Activated naive CD8-positive, alpha-beta T cell treated with anti-CD3 and anti-CD28 coated beads for 36 hours (primary cell): ENCODE measurements at places on chromosomes 12 and 14.

DNA sequence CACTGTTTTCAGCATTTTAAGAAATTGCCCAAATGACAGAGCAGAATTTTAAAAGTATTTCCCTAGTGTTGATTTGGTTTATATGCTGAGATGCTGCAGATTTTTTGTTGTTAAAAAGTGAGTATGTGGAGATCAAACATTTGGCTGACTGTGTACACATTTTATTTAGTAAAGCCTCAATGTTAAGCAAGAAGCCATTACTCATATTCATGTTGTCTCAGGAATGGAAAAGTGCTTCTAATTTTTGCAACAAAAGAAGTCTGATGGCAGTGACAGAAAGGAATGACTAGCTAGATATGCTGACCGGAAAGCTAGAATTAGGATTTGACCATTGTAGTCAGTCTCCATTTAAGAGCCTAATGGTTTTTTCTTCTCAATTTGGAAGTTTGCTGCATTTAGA is 22.5 kb downstream of the SLC38A6 start:
- DNase-seq, result no peak

GRCh38 chr12:116861320-116861719 is 19.9 kb downstream of the HRK start:
- DNase-seq, result peak; percentile 41

GRCh38 chr12:50390316-50390741 is 6.1 kb downstream of the FAM186A start:
- DNase-seq, result no peak

DNA sequence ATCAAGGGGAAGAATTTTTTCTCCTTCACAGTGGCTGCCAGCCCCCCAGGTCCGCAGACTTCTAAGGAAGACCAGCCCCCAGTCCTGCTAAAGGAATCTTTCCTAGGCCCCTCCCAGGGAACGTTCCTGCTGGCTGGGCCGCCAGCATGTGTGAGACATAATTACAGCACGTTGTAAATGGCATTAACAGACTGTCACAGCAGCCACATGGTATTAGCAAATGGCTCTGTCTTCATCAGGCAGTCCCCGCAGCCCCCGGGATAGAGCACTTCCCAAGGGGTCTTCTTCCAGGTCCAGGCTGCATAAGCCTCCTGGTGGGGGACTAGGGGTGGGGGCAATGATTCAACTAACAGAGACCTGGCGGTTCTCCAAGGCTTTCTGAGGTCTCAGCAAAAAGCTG is 34.9 kb upstream of the FAM222A start:
- no peak for DNase-seq

GRCh38 chr12:87272851-87273250 is 756.4 kb downstream of the C12orf50 start:
- DNase-seq, result no peak

DNA sequence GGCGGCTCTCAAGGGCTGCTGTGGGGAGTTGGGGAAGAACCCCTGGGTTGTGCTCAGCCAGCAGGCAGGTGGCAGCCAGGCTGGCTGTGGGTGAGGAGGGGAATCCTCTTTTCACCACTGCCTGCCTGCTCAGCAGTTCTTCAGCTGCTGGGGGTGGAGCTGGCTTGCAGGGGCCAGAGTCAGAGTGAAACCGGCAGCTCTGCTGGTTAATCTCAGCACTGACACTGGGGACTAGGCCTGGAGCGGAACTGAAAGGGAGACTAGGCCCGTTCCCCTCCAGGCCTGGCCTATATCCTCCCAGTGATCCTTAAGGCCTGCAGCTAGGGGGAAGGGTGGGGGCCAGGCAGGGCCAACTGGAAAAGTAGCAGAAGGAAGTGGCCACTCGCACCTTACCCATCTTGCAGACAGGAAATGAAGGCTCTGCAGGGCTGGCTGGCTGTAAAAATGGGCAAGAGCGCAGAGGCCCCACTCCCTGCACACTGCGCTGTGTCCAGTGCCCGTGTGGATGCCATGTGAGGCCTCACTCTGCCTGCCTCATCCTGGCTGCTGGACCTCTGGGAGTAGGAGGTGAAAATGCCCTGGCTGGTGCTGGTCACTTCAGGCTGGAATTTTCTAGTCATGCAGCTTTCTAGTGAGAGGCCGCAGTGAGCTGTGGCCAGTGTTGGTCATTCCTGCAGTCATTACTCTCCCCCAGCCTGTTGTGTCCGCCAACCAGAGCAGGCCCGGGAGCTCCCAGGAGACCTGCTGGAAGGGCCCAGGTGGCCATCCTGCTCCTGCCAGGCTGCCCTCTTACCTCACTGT is 39.4 kb downstream of the SH2B3 start:
- DNase-seq, result peak; percentile 91

GRCh38 chr12:24778486-24779304 is 170.2 kb downstream of the BCAT1 start:
- no peak for DNase-seq

DNA sequence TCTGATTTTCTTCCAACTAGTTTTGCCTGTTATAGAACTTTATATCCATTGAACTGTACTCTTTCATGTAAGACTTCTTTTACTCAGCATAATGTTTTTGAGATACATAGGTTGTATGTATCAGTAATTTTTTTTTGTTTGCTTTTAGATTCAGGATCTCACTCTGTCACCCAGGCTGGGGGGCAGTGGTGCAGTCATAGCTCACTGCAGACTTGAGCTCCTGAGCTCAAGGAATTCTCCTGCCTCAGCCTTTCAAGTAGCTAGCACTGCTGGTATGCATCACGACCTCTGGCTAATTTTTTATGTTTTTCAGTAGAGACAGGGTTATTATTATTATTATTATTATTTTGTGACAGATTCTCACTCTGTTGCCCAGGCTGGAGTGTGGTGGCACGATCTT is 65.0 kb upstream of the DDHD1 start:
- DNase-seq, result no peak

DNA sequence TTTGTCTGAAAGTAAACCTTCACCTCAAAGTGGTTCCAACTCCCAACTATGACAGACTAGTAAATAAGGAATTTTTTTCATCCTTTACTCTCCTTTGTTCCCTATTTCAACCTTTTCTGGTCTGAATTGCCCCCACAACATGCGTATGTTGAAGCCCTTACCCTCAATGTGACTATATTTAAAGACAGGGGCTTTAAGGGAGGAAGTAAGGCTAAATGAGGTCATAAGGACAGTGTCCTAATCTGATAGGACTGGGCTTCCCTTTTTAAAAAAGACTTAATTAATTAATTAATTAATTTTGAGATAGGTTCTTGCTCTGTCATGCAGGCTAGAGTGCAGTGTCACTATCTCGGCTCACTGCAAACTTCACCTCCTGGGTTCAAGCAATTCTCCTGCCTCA is 86.3 kb downstream of the VCPKMT start:
- DNase-seq, result no peak

DNA sequence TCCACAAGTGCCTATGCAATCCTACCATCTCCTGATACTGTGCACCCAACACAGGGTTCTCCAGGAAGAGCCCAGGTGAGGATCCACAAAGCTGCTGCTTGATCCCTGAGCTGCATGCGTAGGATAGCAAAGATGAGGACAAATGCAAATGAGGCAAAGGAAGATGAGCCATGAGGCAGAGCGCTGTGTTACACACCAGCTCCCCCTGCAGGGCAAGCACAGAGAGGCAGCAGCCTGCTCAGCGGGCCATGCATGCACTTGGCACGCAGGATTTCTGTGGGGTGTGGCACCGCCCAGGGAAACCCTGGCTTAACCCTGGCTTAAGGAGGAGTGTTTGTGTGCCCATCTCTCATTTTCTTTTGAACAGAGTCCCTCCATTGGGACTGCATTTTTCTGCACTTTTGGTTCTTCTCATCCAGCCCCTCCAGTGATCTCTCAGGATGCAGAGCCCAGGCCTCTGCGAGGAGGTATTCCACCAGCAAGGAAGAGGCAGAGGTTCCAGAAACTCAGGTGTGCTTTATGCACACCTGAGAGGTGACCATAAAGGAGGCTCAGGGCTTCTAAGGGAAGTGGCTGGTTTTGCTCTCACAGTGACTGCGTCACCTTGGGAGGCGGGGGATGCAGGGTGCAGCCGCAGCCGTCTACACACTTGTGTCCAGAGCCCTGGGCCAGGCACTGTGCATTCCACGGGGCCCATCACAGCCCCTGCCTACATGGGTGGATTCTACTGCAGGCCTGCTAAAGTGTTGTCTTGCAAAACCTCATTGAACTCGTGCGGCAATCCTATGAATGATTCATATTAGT is 973.3 kb upstream of the TMEM132C start:
- DNase-seq, result peak; percentile 51

DNA sequence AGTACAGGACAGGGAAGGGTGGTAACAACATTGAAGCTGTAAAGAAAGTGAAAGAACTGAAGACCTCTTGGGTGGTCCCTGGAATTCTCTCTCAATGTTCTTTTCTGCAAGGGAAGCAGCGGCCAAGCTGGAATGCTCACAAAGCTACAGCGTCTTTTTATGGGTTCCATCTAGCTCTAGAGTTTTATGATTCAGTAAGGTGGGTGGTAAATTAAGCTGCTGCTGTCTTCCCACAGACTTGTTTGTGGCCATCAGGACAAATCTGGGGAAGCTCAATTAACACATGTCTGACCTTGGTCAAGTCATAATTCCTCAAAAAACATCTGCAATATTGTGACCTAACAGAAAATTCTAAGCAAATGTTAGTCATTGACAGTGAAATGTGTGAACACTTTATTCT is 139.1 kb downstream of the MED13L start:
- no peak for DNase-seq

GRCh38 chr14:63874223-63874622 is 21.4 kb downstream of the SYNE2 start:
- no peak for DNase-seq

DNA sequence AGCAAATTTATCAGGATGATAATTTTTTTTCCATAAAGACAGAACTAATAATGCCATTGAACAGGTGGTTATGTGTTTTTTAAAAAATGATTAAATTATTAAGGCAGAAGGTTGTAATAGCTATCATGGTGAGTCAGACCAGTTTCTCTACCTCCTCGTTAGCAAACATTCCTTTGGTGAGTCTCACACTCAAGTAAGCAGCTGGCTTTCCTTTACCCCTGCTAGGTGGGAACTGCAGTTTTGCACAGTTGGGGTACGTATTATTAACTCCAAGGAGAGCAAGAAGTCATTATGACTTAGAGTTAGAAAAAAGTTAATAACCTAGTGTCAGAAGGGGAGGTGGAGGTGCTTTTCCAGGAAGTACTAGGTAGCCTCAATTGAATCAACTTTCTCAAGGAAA is 165.3 kb downstream of the SNAPC1 start:
- DNase-seq, result no peak

DNA sequence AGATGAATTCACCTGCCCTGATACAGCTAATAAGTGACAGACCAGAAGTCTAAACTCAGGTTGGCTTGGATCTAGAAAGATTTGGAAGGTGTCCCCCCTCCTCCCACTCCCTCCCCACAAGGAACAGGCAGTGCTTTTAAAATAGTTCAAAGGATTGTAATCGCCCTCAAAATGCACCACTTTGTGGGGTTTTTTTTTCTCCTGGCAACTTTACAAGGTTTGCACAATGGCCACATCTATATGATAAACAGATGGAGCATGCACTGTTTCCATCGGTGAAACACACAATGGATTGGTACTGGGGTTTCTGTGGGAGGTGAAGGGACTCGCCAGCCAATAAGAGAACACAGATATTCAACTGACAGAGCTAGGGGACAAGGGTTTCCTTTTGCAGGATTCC is 137.4 kb downstream of the LLPH start:
- no peak for DNase-seq

- no peak for DNase-seq
Observed at GRCh38 chr14:84825481-84826251, 704.3 kb upstream of the FLRT2 start.

DNA sequence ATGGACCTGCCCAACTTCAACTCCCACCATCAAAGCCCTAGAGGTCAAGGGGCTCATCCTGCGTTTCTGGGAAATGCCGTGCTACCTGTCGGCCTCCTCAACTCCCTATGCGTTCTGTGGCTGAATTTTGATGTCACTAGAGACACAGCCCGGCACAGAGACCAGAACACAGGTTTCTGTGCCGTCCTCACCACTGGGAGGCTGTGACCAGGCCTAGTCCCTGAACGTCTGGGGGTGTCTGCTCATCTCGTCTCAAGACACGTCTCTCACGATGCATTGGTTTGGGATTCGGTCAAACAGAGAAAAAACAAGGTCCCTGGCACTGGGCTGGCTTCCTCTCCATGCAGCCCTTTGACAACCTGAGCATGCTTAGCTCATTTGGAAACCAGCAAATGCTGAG is 33.5 kb downstream of the SLC15A4 start:
- no peak for DNase-seq

GRCh38 chr12:131643631-131644452 is 67.0 kb upstream of the SFSWAP start:
- no peak for DNase-seq

- DNase-seq, result no peak
Observed at GRCh38 chr12:91947459-91947858, 198.2 kb downstream of the BTG1 start.

GRCh38 chr12:49901026-49901425 is 2.7 kb downstream of the FAIM2 start:
- no peak for DNase-seq

- DNase-seq, result no peak
Observed at GRCh38 chr12:107126796-107127481, 33.6 kb upstream of the CRY1 start.

DNA sequence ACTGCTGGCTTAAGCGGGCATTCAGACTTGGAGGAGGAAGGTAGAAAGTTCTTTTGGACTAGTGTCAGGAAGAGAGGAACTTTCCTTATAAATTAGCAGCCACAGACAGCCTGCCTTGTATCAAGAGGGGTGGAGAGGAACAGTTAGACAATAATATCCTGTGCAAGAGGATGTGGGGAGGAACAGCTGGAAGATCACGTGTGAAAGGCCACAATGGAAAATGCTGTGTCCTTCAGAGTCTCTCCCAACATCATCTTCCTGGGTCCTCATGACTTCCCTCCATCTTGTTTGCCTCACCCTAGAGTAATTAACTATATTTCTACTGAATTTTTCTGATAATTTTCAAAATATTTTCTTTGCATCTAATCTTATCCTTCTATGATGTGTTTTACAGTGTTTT is 117.4 kb downstream of the MGAT4C start:
- DNase-seq, result no peak

DNA sequence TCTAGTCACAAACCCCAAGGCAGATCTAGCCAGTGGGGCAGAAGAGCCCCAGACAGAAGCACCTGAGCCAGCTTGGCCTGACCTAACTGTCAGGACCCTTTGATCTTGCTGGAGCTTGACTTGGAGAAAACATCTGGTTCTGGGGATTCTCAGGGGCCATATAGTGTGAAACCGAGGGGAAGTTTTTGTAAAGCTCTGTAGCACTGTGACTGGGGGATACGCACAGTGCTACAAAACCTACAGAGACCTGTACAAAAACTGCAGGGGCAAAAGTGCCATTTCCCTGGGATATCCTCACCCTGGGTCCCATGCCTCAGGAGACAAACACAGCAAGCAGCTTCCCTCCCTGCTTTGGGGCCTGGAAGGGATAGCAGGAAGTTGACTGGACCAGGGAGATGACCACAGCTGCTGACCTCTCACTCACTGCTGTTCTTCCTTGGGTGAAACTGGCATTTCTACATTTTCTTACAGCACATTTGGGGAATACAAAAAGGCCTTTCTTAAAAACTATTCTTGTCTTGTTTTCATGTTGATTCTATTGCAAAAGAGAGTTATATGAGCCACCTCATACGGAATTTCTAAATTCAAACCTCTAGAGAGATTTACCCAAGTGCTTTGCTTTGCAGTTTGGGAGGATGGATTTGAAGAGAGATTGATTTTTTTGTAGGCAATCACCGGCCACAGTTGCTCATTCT is 140.0 kb downstream of the DAD1 start:
- no peak for DNase-seq
